ENCODE measurements at places on chromosomes 2 and 18.
A peak's percentile ranks its signal among the peaks of the same experiment; 100 is the strongest.

DNA sequence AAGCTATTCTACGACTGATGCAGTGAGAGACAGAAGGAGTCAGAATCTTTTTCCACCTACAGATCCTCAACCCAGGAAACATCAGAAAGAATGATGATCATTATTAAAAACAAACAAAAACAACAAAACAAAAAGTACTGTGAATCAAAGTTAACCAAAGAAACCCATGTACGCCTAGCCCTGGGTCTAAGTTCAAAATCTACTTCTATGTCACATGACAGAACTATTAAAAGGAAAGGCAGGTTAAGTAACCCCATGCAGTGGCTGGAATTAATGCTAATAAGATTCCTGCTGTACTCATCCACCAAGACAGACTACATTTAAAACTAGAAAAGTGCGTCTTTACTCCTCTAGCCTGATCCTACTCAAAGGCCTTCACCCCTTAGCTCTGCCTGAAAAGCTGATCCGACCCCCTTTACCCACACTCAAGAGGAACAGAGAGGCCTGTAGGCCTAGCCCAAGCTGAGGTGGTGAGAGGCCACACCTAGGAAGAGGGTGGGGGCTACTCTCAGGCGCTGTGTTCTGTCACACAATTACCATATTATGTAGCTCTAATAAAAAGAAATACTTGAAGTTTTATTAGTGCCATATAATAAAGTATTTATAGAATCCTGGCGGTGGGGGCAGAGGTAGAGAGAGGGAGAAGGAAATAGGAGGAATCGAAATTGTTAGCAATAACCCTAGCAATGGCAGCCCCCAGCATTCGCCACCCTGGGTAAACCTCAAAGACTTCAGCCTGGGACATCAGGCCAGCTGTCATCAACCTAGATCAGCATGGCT lies 37.1 kb downstream of the NHEJ1 start:
- DNase-seq = no peak

DNA sequence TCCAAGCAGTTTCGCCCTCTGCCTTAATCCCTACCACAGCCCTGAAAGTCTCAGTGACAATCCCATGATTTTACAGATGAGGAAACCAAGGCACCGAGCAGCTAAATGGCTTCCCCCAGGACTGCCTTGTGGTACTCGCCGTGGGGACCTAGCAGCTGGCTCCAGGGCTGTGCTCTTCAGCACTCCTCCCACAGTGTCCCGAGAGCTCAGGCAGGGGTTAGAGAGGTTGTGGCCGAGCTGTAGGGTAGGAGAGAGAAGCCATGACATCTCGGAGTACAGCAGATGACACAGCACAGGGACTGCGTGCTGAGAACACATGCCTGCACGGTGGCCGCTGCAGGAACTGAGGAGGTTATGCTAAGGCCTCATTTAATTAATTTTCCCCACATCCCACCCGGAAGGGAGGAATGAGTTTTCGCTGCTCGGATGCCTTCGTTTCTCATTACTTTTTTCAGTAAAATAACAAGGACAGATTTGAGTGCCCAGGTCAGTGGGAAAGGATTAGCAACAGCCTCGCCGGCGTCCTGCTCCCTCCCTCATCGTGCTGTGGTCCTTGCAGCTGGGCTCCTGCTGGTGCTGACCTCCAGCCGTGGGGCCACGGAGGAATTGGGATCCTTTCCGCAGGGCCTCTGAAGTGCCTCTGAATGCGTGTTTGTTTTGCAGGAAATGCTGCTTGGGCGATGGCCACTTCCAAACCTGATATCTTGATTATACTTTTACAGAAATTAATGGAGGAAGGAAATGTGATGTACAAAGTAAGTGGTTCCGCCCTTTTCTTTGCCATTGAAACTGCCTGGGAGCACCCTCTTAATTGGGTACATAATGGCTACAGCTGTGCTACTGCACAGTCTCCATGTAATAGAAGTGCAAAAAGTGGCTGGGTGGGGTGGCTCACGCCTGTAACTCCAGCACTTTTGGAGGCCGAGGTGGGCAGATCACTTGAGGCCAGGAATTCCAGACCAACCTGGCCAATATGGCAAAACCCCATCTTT lies 61.2 kb downstream of the WDSUB1 start:
- DNase-seq = no peak

DNA sequence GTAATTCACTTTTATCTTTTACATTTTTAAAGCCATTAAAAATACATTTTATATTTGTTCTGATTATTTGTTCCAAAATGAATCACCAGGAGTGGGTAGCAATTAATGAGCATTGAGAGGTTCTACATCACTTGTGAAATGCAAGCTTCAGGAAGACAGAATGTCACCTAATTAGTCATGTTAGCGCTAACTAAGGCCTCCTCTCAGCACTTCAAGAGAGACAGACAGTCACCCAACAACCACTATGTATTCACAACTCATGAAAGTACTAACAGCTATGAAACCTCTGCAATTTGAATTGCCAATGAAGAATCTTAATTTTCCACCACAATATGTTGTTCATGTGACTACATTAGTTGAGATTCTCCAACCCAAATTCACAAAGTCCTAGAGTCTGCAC lies 611.0 kb downstream of the KCNJ3 start:
- DNase-seq = no peak

GRCh38 chr2:219104107-219105035 lies 43.6 kb upstream of the IHH start:
- DNase-seq = peak; percentile 60

DNA sequence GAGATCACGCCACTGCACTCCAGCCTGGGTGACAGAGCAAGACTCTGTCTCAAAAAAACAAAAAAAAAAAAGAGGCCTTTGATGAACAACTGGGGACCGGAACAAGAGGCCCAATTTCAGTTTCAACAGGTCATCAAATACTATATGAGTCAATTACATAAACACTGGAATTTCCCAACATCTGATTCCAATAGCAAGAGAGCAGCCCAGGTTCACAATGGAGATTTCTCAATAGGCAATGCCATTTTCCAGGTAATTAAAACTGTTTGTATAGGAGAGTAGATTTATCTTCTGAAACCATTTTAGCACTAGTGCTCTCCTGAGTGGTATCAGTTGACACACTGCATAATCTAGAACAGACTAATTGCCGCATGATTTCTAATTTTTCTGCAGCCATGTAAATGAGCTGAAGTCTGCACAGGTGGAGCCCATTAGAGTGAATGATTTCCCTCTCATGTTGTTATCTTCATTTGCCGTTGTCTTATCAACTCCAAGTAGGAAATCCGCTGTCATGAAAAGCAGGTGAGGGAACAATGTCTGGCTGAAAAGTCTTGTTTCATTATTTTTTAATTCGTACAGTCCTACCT lies 264.1 kb upstream of the MEIS1 start:
- DNase-seq = no peak

DNA sequence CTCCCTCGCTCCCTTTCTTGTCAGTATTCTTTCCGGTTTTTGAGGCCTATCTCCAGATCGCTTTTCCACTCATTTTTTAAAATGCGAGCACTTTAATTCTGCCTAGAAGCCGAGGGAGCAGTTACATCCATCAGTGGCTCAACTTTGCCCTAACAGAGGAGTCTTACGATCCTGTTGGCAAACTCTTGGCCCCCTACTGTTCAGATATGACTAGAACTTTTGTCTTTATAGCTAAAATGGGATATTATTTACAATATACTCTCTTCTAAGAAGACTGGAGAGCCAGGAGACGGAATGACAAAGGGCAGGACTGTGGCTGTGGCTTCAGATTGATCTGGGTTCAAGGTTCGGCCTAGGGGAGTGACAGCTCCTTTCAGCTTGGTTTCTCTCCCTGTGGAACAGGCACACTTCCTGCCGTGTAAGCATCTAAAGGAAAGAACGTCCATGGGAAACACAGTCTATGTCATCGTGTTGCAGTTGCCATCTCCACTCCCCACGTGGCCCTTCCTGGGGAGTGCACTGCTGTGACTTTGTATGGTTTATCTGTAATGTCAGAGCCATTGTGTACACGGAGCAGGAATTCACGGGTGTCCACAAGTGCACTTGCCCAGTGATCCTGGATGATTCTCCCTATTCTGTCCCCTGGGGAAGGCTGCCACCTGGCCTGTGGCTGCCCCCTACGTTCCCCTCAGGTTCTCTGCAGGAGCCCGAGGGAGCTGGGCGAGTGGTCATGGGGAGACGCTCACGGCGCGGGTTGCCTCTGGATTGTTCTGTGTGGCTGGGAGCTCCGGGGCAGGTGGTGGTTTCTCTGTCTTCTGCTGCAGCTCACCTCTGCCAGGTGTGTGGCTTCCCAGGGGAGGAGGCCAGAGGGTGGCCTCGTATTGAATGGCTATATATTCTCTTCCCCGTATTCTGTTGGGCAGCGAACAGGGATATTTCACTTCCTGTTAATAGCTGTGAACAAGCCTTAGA lies 222.0 kb downstream of the LDLRAD4 start:
- no peak for DNase-seq

- no peak for DNase-seq
These were observed 1089.5 kb downstream of the LRP1B start for GRCh38 chr2:141041281-141041680.

DNA sequence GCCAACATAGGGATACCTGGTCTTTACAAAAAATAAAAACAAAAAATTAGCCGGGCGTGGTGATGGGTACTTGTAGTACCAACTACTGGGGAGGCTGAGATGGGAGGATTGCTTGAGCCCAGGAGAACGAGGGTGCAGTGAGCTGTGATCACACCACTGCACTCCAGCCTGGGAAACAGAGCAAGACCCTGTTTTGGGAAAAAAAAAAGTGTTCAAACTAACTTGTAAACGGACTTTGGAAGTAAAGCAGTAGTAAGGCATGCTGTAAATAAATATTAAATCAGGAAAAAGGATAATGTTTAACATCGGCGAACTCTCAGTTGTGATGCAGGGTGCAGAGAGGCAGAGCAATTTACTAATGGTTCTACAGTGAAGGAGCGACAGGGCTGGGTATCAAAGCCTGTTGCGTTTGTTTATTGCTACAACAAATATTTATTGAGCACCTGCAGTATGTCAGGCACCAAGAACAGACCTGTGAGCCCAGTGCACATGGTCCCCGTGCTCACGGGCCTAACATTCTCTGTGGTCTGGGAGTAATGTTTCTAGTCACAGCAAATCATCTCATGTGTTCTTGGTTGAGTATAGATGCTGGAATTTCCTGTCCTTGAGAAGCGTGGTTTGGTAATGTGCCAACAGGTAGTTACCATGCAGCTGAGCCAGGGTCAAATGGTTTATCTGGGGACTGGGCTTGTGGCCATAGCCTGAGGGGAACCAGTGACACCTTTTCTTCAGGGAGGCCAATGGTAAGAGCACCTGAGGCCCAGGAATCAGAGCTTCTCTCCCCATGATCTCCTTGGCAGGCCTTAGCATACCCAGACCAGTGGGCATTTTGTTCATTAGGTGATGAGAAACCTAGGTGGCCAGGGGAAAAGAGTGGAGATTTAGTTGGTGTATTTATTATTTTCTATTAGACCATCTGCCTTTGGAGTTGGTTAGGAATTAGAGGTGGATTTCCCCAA lies 27.9 kb upstream of the GREB1 start:
- DNase-seq = no peak

DNA sequence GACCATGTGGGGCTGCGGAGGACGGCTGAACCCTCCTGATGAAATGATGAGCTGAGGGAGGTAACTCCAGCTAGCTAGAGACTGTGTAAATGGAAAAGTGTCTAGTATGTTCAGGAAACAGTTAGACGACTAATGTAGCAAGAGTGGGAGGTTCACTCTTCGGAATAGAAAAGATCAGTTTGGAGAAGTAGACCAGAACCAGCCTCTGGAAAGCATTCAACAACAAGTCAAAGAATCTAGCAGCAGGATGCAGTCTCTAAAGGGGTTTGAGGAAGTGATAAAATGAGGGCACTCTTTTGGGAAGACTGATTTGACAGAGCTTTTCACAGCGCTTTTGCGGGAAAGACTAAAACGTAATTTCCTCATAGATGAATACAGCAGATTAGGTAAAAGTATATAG lies 79.6 kb downstream of the GAREM1 start:
- DNase-seq = no peak

- DNase-seq = no peak
These were observed 59.3 kb downstream of the LRRFIP1 start for GRCh38 chr2:237686659-237687136.

GRCh38 chr2:193549661-193550060 lies 1354.9 kb upstream of the TMEFF2 start:
- DNase-seq = no peak

DNA sequence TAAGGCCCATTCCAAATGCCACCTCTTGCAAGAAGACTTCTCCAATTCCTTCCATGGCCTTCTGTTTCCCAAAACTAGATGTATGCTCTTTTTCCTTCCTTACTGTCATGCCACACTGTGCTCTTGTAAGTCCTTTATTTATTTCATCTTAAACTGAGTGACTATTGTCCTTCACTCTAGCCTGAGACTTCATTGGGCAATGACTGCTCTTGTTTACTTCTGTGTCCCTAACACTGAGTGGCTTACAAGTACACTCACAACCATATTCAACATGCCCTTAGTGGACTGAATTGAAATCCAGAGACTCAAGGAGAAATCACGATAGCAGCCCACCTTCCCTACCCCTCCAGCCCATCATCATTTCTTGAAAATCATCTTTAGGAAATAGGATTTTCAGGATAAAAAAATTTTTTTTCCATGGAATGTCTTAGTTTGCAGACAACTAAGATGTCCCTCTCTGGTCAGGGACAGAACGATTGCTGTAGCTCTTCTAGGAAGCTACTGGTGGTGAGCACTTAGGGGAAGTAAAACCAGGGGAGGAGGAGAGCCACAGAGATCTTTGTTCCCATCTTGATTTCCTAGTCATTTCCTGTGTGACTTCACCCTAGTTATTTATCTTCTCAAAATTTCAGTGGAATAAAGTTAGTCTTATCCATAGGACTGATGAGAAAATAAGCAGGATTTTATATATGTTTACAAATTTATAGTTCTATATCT lies 80.7 kb downstream of the CYRIA start:
- no peak for DNase-seq
